Posterior cingulate gyrus (tissue), 11 donors: ENCODE measurements at places on chromosomes 6 and 20.
A peak's percentile ranks its signal among the peaks of the same experiment; 100 is the strongest.

GRCh38 chr6:13528777-13529343 is 41.5 kb upstream of the GFOD1 start:
- peak; percentile 24 for DNase-seq

- no peak for DNase-seq
These were observed 186.2 kb downstream of the HDGFL1 start for GRCh38 chr6:22755605-22756004.

GRCh38 chr6:39882531-39882899 is 51.7 kb downstream of the MOCS1 start:
- DNase-seq: peak; percentile 32

DNA sequence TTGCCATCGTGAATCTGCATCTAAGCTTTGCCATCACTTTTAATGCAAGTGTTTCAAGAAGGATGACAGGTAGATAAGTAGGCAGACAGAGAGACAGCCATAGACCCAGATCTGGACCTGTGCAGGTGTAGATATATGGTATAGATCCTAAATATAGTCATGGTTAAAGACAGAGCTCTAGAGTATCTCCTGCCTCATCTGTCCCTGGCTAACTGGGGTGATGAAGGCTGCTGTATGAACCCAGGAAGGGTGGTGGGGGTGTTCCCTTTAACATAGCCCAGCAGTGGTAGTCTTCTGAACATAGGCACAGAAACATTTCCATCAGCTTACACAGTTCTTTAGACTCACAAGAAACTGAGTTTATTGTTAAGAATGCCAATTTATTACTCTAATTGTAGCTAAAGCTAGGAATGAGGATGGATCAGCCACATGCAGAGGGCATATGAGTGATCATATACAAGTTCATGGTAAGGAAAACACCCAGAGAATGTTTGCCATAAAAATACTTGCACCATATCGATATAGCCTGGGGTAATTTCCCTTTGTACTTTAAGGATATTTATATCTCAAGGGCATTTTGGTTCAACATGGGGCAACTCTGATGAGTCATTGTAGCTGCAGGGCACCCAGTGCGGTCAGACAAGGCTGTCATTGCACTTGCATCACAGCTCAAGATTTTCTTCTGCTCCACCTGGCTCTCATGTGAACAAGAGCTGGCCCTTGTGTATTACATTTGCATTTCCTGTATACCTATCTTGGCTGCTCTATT is 587.2 kb downstream of the EPM2A start:
- DNase-seq: no peak

DNA sequence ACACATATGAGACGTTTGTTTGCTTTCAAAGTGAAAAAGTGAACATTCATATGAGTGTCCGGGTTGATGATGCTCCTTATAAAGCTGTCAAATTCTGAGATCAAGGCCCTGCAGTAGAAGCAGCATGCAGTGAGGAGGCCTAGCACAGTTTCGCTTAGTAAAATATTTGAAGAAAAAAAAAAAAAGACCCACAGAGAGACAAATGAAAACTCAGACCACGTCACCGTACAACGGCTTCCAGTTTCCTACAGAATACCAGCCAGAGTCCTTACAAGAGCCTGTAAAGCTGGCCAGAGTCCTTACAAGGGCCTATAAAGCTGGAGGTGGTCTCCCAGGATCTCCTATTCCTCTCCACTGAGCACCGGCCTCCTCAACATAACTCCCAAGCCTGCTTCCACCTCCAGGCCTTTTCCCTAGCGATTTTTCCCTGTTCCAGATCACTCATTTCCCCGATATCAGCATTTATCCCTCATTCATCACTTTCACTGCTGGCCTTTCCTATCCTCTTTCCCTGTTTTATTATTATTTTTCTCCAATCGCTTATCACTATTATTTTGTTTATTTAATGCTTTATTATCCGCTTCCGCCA is 1.5 kb upstream of the HMGN4 start:
- no peak for DNase-seq

DNA sequence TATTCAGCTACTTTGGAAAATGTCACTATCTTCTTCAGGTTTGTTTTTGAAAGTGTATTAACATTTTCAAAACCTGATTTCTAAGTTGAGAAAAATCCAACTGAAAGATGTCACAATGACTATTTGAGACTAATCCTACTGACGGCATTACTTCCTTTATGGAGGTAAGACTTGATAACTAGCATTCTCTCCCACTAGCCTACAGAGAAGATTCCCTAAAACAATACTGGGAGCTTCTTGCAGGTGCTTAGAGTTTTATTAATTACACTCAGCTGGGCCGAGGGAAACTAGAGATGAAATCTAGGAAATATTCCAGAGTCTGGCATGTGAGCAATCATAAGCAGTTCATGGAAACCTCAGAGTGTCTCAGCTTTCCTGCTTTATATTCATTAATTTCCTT is 114.0 kb downstream of the LCA5 start:
- no peak for DNase-seq
